Daoy (cell line): ENCODE measurements at places on chromosomes 5 and 9. TPM values are rescaled to one million over a fixed set of nuclear protein-coding genes. Genes with fewer than 3 reads are reported as not detected.

Gene ISOC1
- 35.6 and 37.4 TPM in 2 replicates for total RNA-seq

Gene B4GALT7
- total RNA-seq = 35.1 and 51.0 TPM in 2 replicates

Gene SLC34A3
- not detected in 2 replicates for total RNA-seq

Gene IRX2
- 7.8 and 10.3 TPM in 2 replicates for total RNA-seq

Gene MARCOL
- total RNA-seq = not detected in 2 replicates

Gene PCDHGA3
- 0.57 TPM in 1 of 2 replicates, not detected in the other for total RNA-seq

Gene TXNDC8
- not detected in 2 replicates for total RNA-seq

Gene PCDHB3
- total RNA-seq = 0.11 and 0.24 TPM in 2 replicates

DNA sequence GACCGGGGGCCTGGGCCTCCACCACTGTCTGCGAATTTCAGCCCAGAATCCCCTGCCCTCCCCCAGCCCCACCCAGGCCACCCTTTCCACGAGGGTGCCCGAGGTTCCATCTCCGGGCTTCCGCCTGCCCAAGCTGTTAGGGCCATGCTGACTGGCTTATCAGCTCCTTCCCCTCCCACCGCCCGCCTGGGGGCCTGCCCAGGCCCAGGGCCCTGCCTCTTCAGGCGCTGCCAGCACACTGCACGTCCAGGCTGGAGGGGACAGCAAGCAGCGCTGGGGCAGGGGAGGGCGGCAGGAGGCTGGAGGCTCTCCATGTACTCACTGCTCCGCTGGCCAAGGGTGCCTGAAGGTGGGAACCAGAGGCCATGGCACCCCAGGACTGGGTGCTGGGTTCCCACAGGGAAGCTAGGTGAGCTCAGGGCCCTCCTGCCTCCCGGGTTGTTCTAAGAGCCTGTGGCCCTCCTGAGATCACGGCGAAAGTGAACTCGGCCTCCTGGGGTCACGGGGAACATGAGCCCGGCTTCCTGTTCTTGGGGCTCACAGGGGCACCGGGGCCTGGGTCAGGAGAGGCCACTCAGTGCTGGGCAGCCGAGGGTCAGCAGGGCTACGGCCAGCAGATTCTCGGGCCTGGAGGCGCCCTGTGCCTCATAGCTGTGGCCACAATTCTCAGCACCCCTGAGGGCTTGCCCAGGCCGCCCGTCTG lies 57.7 kb upstream of the EGFL7 start:
- no peak for DNase-seq

- peak; percentile 57 for DNase-seq
These were observed 317.6 kb upstream of the KLF4 start for GRCh38 chr9:107807183-107807582.

DNA sequence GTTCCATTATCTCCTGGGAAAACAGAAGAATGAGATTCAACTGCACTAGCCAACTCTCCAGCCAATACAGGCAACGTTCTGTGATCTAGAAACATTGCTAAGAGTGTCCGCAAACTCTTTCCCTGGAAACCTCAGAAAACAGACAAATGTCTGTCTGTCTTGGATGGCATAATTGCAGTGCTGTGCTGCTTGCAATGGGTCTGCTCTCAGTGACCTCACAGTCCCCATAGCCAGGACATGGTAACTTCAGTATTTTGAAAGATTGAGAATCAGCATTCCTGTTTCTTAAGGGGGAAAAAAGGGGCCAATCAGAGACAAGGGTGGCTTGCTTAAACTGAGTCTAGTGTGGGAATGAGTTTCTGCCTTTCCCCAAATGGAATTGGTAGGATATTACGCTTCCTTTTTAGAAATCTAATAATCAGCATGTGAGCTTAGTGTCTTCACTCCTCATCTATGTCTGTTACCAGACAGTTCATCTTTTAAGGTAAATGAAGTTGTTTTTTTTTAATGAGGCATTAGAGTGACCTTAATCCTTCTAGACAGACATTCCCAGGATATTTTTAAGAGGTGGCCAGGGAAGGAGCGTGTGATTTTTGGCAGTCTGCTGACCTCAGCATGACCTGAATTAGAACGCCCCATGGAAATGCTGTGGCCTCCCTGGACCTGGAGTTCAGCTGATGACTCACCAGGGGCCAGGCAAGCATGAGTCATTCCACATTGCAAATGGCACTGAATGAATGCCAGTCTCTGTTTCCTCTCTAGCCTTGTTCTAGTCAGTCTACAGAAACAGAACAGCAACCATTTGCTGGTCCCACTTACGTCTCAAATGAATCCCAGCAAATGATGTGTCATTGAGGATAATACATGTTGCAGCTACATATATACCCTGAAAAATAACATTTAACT lies 210.2 kb upstream of the ACTBL2 start:
- DNase-seq = peak; percentile 97

GRCh38 chr5:77032635-77033034 lies 2.4 kb downstream of the AGGF1 start:
- DNase-seq = no peak

DNA sequence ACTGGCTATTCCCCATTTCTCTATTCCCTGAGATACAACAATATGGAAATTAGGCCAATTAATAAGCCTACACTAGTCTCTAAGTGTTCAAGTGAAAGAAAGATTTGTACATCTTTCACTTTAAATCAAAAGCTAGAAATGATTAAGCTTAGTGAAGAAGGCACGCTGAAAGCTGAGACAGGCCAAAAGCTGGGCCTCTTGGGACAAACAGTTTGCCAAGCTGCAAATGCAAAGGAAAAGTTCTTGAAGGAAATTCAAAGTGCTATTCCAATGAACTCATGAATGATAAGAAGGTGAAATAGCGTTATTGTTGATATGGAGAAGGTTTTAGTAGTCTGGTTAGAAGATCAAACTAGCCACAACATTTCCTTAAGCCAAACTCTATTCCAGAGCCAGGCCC lies 256.2 kb downstream of the ZSWIM6 start:
- DNase-seq = no peak

DNA sequence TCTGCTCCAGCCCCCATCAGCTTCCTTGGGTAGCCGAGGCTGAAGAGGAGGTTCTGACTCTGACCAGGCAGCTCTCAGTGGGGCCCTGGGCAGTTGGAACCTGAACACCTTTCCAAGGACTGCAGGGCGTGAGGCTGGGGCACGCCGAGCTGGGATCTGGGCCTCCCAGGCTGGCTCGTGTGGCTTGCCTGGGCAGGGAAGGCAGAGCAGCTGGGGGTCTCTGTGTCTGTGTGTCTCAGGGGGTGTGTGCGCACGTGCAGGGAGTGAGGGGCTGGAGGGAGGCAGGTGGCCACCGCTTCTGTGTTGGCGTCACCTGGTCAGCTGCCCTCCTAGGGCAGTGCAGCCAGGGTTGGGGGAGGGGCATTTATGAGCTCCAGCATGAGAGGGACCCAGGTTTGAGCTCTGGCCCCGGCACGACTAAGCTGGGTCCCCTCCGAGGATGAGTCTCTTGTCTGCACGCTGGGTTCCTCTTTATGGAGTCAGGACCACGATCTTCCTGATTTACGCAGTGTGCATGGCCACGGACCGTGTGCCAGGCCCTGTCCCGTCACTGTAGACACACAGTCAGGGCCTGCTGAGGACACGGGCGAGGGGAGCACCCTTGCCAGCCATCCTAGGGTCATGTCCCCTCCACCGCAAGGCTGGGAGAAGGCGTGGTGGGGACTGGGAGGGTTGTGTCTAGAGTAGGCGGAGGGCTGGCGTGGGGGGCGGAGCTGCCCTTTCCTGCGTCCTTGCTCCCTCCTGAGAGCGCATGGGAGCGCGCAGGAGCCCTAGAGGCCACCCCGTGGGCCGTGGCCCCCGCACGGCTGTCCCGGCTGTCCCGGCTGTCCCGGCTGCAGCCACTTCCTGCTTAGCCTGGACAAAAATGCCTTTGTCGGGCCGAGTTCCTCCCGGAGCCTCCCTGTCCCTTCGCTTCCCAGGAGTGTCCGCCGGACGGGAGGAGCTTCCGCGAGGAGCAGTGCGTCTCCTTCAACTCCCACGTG lies 4.6 kb downstream of the ADAMTSL2 start:
- no peak for DNase-seq

GRCh38 chr5:93355691-93356090 lies 225.3 kb downstream of the NR2F1-AS1 start:
- peak; percentile 63 for DNase-seq

GRCh38 chr5:179799644-179799973 lies 5.8 kb downstream of the LTC4S start:
- no peak for DNase-seq

DNA sequence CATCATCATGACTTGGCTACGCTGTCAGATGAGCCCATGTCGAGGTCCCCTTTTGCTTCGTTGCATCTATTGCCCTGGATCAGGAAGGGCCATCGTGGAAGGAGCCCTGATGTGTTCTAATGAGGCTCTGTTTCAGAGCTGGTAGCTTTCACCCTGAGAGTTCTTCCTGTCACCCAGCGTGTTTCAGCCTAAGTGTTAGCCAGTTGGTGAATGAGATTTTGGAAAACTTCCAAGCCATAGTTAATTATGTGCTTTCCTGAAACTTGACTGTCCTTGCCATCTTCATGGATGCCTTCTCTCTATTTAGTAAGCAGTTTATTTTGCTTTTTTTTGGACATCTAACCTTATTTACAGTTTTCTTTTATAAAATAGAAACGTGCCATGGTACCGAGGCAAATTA lies 1695.4 kb upstream of the WWC1 start:
- DNase-seq = no peak

DNA sequence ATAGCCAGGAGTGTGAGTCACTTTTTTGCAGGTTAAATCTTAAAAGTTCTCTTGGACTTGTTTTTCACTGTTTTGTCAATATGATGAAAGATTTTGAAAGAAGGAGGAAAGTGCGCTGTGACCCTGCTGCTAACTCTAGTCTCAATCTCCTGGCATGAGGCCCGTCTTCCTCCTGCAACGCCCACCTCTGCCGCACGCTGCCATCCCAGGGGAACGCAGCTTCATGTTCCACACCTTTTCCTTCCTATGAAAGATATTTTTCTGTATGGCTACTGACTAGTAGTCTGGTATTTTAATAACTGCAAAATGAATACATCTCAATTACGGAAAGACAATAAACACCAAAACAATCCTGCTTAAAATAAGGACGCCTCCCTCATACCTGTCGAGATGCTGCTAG lies 8.3 kb downstream of the PPIC start:
- DNase-seq = no peak

GRCh38 chr5:159100025-159100781 lies 487 bp upstream of the EBF1 start:
- peak; percentile 96 for DNase-seq

DNA sequence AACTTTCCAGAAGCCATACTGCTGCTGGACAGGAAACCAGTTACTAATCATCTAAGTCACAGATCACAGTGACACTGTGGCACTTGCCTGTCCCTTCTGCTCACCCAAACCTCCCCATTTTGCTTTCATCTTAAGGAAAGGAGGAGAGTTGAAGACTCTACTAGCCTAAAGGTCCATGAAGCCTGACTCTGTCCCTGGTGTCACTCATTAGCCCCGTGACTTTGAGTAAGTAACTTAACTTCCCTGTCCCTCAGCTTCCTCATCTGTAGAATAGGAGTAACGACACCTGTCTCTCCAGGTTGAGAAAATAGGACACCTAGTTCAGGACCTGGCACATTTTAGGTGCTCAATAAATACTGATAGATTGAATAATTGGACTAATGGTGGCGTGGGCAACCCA lies 536 bp upstream of the SLC6A7 start:
- DNase-seq = no peak
